NT2/D1 (cell line): ENCODE measurements at places on chromosomes 1 and 21.

DNA sequence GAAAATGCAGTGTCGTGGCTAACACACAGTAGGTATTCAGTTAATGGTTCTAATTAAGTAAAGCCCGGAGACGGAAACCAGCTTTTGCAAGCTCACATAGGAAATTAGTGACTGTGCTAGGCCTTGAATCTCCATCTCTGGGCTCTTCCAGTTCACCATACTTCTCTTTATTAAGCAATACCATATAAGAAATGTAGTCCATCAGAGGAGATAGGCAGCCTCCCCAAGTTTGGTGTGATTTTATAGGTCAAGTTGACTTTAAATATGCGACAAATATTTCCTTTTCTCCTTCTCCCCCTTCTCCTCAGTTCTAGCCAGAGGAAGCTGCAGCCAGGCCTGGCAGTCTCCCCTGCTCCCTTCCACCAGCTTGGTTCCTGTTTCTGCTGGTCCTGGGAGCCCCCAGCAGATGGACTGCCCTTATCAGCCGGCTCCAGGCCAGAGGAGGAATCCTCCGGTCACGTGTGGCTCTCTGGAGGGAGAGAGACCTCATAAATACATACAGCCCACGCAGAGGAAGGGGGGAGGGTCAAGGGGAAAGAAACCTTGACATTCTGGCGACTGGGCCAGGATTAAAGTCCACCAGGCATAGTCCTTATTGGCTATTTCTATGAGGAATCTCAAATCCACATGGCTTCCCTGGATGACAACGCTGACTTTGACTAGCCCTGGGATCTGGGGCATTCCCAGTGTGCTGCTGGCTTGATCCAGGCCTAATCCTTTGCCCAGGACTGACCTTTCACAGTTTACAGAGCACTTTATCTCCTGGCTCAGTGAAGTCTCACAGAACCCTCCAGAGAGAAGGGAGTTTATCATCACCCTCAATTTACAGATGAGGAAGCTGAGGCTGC, 115.1 kb upstream of the JUN start:
- no peak for DNase-seq

DNA sequence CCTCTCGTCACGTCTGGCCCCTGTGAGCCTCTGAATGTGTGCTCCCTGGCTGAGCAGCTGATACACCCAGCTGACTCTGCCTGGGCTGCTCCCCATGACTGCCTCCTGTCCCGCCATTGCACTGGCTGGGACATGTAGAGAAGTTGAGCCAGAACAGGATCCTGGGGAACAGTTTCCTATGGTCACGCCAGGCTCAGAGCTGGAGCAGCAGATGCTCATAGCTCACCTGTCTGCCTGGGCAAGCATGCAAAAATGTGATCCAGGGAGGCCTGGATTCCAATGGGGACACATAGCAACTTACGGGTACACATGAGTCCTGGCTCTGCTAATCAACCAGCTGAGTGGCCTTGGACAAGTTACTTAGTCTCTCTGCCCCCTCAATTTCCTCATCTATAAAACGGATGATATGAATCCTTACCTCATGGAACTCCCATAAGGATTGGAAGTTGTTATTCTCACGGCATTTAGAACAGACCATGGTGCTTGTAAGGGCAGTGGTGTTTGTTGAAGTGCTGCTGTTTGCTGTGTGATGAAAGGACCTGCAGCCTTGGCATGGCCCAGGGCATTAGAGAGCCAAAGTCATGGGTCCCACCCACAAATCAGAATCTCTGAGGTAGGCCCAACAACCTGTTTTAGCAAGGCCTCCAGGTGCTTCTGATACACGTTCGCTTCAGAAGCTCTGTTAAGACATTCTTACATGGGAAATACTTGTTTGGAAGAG, 150.3 kb upstream of the VANGL1 start:
- no peak for DNase-seq

GRCh38 chr1:230103306-230104173, 36.5 kb downstream of the GALNT2 start:
- DNase-seq, result no peak

- DNase-seq, result no peak
These were observed 651.9 kb downstream of the MRPL39 start for GRCh38 chr21:24955275-24955961.

GRCh38 chr1:22329148-22329515, 122.5 kb upstream of the ZBTB40 start:
- DNase-seq, result no peak

GRCh38 chr1:42847111-42847595, 740 bp downstream of the ZNF691 start:
- no peak for DNase-seq

- DNase-seq, result no peak
These were observed 2.4 kb upstream of the CEP350 start for GRCh38 chr1:179952186-179952585.

GRCh38 chr1:81044708-81045107, 756.0 kb upstream of the ADGRL2 start:
- no peak for DNase-seq

DNA sequence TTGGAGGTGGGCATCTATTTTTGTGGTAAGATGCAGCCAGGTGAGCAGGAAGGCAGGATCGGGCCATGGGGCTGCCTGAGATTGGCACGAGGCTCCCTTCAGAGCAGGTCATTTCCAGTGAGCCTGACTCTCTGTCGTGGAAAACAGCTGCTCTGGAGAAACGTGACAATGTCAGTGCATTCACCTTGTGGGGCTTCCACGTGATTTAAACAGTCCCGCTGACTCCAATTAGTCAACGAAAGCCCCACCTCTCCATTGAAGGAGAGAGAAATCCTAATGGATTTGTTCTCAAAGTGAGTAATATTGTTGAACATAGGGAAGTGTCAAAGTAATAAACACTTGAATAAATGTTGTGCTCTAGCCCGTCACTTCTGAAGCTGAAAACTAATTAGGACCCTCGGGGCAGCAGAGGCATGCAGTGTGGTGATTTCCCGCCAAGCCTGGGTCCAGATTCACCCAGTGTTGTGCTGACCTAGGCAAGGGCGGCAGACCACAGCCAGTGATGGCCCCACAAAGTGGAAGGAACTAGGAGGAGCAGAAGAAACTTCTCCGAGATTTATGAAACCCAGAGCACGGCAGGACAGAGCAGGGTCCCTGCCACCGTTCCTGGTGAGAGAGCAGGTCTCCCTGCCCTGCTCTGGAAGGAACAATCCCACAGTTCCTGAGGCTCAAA, 172.5 kb upstream of the C1orf174 start:
- DNase-seq, result no peak

- no peak for DNase-seq
These were observed 37.9 kb downstream of the SLC66A1 start for GRCh38 chr1:19349999-19350398.

DNA sequence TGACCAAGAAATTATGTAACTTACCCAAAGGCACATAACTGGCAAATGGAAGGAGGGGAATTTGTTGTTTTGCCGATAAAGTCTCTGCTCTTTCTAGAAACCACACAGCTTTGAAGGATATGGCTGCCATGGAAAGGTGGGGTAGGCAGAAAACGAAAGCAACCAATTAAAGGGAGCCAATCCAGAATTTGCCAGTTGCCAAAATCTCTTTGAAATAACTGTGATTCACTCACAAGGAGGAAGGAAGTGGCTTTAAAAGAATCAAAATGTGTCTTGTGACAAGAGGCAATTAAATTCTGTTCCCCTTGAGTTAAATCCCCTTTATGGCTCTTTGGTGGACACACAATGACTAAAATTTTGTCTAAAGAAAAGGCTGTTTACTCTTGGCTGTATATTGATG, 61.2 kb upstream of the CCDC190 start:
- no peak for DNase-seq

DNA sequence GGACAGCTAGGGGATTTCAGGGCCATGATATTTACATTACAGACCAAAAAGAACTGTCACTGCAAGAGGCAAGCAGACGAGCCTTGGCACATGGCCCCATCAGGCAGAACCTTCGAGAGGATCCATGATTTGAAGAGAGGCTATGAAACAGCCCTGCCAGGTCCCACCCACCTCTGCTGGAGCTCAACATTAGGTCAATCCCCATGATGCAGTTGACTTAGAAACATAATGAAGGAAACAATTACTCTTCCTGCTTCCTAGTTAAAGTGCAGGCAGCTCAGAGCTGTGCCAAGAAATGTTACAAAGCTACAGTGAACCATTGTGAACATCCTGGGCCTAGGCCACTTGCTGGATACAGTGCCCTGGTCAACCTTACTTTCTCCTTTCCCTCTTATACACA, 41.7 kb upstream of the PTCH2 start:
- DNase-seq, result no peak

- DNase-seq, result no peak
These were observed 214.3 kb upstream of the ESRRG start for GRCh38 chr1:216937491-216937890.

- peak; percentile 77 for DNase-seq
These were observed 34.0 kb downstream of the ST6GALNAC5 start for GRCh38 chr1:76901158-76901767.

DNA sequence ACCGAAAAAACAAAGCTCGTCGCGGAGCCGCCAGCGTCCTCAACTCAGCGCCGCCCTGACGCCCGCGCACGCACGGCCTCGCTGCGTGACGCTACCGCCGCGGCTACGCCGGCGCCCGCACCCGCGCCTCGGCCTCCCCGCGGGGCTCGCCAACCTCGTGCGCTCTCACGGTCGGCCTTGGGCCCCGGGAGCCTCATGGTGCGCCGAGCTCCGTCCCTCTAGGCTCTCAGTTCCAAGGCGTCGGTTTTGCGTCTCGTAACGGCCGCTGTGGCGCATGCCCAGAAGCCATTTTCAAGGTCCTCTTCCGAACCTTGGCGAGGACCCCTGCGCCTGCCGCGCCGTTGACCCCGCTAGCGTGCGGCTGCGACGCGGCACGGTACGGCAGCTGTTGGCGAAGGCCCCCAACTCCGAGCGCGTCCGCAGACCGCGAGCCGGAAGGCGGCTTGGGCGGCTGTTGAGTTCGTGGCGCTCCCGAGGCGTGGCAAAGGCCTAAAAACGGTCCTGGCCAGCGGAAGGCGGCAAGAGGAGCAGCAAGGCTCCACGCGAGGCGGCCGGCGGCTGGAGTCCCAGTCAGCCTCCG, at the start of gene HENMT1:
Gene HENMT1 (minus strand): TSS at position 64 of the 580 bp plus-strand sequence. CDS start 1,209 bp downstream, outside the sequence.
- peak; percentile 58 for DNase-seq

- DNase-seq, result no peak
These were observed 28.2 kb downstream of the CITED4 start for GRCh38 chr1:40833979-40834378.

GRCh38 chr1:247008406-247008799, 546 bp upstream of the ZNF695 start:
- DNase-seq, result no peak

DNA sequence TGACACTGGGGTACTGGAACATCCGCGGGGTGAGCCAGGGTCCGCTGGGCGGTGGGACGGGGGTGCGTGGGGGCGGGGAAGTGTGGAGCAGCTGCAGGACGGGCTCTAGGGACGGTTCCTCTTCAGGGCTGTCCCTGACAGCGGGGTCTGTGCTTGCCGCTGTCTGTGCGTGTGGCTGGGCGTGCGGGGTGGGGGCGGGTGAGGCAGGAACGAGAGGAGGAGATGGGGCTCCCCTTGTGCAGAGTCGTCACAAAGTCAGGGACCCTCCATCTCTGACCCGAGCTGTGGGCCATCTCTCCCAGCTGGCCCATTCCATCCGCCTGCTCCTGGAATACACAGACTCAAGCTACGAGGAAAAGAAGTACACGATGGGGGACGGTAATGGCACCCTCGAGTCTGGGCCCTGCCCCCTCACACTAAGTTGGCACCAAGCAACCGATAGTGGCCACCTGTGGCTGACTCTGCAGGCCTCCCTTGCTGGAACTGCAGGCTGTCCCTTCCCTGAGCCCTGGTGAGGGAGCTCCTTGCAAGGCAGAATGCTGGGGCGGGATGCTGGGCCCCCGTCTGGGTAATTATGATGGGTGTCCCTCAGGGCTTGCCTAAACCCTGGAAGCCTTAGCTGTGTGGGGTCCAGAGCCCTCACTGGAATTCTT, 392 bp downstream of the GSTM2 start:
- no peak for DNase-seq

DNA sequence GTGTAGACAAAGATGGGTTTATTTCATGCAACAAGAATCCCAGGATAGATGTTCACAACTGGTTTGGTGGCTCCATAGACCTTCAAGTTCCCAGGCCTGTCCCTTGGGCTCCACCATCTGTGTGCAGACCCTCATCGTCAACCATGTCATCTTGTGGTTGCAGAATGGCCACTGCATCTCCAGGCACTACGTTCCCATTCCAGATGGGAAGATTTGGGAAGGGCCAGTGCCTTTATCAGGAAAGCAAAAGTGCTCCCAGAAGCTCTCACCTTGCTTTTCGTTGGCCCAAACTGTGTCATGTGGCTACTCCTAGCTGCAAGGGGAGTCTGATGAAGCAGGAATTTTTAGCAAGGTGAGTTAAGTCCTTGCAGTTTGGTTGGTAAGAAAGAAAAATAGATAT, 12.8 kb downstream of the TMCC2 start:
- no peak for DNase-seq

- DNase-seq, result no peak
These were observed 39.7 kb upstream of the KCNA3 start for GRCh38 chr1:110714374-110714995.

DNA sequence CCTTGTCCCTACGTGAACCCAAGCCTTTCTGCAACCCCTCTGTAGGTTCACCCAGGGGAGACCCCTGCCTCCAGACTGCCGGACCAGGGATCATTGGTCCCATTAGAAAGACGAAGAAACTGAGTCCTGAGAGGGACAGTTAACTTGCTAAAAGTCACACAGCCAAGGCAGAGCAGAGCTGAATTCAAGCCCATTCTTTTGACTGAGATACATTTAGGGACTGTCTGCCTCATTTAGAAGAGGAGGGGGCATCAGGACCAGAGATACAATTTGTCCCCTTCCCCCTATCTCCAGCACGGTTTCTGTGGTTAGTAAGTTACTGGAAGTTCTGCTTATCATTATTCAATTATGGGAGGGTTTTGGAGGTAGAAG, 19.1 kb downstream of the KCNQ4 start:
- no peak for DNase-seq

- no peak for DNase-seq
These were observed 89.0 kb downstream of the LIPI start for GRCh38 chr21:14121719-14122118.

DNA sequence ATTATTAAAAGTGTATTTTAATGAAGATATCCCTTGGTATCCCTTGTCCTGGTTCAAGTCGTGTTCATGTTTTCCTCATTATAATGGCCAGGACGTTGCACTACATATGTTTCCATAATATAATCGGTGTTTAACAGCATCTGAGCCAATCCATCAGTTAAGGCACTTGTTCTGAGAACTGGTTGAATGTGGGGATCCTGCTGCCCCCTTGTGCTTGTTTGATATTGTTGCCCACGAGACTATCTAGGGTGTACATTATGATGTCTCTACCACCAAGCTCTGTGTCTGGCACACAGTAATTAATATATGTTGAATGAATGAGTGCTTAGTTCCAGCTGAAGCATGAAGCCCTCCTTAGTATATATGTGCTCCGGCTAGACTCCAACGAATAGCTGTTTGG, 193.0 kb downstream of the CACNA1E start:
- DNase-seq, result peak; percentile 69

- no peak for DNase-seq
These were observed 155.8 kb downstream of the PIK3R3 start for GRCh38 chr1:45976623-45977022.

DNA sequence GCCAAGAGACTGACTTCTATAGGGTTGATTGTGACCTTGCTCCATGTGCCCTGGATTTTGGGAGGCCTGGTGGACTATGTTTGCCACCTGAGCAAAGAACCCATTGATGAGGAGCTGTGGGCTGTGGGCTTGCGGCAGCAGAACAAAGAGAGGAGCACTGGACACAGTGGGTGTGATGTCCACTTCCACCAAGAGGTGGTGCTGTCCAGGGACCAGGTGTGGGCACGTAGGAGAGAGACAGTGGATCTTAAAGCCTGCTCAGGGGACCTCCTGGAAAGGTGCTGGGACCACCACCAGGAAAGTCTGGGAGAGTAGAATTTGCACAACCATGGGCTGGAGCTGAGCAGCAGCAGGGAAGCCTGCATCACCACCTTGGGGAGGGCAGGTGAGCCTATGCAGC, 106.7 kb upstream of the ETS2 start:
- DNase-seq, result peak; percentile 23
